ENCODE measurements at places on chromosomes 3 and 15.

DNA sequence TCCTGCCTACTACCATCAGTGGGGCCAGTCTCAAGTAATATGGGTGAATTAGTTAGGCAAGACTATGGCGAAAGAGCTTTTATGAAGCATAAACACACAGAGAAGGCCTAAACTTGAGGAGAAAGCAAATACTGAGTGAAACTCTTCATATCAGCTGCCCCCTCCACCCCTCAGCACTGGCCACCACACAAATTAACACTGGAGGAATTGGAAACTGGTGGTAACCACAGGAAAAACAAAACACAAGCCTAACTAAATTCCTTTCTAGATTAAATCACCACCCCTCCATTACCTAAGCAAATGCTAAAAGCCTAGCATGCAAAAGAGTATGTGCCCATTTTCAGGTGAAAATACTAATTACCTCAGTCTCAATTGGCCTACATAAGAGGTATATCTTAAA, 774.7 kb upstream of the NECTIN3 start:
- no peak for DNase-seq

DNA sequence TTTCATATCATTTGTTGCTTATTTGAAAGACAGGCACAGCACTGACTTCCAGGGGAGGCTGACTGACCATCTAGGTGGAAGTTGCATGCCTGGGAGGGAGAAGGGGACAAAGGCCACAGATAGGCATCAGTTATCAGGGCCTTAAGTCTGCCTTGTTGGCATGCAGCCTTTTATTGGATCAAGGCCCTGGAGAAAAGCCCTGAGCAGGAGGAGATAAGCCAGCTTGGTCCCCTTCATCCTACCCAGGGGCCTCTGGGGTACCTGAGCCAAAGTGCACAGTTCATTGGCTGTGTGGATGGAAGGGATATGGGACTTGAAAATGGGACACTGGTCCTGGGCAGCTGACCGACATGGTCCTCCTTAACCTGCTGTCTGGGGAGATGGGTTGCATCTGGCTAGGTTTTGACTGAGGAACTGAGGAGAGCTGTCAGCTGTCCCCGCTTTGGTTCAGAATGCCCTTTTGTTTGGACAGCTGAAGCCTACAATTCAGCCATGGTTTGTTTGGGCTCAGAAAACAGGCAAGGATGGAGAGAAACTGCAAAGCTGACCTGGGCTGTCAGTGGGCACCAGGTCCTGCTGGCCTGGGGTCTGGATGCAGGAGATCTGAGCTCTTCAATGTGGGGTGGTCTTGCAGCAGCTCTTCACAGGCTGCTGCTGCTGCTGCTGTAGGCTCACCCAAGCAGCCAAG, 60.0 kb downstream of the FLNB start:
- no peak for DNase-seq

GRCh38 chr3:156429125-156429524, 125.8 kb downstream of the SSR3 start:
- DNase-seq = no peak

- DNase-seq = no peak
These were observed 13.3 kb upstream of the CD47 start for GRCh38 chr3:108103886-108104797.

GRCh38 chr3:180430896-180431295, 171.1 kb upstream of the TTC14 start:
- DNase-seq = no peak

- no peak for DNase-seq
These were observed 155.7 kb downstream of the KLF13 start for GRCh38 chr15:31482122-31482922.

DNA sequence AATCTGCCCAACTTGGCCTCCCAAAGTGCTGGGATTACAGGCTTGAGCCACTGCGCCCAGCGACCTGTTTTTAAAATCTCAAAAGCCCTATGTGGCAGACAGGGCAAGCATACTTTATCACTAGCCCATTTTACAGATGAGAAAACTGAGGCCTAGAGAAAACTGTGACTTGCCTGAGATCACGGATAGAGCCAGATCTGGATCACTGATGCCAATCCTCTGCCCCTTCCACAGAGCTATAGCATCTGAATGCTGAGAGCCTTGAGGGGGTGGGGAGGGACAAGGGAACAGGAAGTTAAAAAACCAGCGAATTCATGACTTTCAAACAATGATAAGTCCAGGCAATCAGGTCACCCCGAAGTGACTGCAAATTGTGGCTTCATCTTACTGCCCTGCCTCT, 7.3 kb downstream of the ANKRD63 start:
- no peak for DNase-seq

GRCh38 chr15:89790661-89791060, 14.5 kb downstream of the MESP2 start:
- no peak for DNase-seq

DNA sequence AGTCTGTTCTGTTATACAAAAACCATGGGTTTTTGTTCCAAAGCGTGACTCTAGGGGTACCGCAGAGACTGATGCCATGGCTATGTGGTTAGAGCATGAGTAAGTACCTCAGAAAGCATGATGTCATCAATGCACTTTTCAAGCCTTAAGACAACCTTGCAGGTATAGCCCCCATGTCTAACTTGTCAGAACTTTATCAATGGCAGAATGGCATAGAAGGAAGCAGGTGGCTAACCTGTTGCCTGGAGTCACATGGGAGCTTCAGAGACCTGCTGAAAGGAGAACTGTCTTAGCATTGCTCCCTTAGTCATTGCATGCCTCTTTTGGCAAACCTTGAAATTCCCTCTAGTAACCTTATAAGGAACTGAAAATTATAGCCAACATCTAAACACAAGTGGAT, 52.5 kb downstream of the EOMES start:
- no peak for DNase-seq

DNA sequence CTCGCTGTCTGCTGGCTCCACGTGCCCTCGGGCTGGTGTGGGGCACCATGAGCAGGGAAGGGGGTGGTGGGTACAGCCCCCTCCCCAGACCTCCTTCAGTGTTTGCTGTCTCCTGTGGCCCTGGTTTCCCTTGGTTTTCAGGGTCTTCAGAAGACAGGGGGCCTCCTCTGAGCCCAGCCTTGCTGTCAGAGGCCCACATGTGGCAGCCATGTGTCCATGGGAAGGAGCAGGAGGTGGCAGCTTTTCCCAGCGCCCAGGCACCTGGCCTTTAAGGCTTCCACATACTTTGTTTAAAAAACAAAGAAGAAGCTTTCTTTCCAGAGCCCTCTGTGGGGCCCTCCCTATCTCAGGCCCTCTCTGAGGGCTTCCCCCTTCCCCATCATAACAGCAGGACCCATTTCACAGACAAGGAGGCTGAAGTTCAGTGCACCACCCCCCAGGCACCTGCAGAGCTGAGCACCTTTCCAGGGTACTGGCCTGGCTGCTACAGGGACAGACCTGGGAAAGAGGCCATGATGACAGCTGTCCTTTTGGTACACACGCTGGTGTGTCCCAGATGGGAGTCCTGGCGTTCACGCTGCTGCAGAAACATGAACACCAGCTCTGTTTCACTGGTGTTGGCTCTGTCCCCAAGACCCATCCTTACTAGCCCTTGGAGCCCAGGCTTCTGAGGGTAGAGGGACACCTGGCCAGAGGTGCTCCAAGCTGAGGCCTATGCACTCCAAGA, 73.7 kb downstream of the DNAJB8 start:
- no peak for DNase-seq

GRCh38 chr3:174202561-174202960, 656.6 kb upstream of the NAALADL2 start:
- DNase-seq = no peak

GRCh38 chr3:139559541-139559940, 20.0 kb upstream of the RBP1 start:
- DNase-seq = no peak

DNA sequence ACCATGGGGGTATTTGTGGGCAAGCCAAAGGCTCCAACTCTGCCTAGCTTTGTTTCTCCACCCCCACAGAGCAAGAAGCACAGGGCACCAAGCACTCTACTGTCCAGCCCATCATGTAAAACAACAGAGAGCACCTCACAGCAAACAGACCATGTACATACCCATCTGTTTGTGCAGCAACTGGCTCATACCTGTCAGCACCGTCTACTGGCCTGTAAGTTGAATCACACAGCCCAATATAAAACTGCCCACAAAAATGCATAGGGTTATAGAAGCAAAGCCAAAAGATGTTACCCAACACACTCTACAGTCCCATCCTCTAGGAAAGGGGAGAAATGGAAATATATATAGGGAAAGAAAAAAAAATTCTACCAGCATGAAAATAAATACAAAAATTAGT, 139.7 kb upstream of the CPNE4 start:
- no peak for DNase-seq

GRCh38 chr15:95987886-95988573, 342.5 kb upstream of the NR2F2 start:
- DNase-seq = no peak

- no peak for DNase-seq
These were observed 37.9 kb downstream of the DPH6 start for GRCh38 chr15:35507932-35508638.

GRCh38 chr3:52892625-52893311, 4.6 kb downstream of the STIMATE start:
- no peak for DNase-seq
